MV-4-11 (cell line): ENCODE measurements at places on chromosomes 2 and 18.

DNA sequence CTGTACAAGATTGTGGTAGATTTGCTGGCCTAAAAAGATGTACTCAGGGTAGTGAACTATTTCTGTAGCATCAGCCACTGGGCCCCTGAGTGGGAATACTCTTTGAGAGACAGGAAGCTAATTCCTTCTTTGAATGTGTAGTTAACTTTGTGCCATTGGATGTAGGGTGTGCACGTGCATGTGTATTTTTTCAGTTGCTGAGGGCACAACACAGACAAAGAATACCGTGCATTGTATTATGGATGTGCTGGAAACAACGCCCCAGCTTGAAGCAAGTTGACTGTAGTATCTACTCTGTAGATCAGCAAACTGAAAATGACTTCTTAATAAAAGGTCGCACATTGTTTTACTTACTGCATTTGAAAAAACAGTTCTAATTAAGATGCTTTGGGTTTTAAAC is 14.1 kb downstream of the CRIM1 start:
- no peak for DNase-seq

- DNase-seq, result no peak
Measured at GRCh38 chr2:160349306-160349705, 144.3 kb downstream of the RBMS1 start.

GRCh38 chr2:152546230-152546837 is 170.9 kb downstream of the PRPF40A start:
- no peak for DNase-seq

DNA sequence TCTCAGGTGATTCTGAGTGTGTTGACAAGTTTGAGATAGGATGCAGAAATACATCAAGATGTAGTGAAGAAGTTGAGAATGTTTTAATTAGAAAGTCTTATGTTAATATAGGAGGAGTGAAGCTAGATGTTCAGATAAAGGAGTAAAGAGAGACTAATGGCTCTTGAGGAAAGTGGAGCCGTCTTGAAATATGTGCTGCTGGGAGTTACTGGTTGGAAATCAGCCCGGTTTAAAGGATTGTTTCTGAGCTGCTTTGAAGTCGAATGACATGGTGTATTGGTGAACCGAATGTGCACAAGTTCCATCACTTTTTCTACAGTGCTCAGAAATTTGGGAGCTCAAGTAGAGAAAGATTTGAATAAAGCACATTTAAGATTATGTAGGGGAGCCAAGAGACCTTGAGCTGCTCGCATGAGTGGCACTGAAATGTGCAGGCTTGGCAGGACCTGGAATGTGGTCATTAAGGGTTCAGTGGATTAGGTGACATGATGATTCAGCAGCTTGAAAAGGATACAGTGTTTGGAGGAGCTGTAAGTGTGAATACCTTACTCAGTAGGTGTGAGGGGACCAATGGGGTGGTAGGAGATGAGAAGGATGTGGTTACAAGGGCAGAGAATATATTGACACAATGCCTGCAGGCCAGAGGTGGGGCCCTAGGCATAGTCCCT is 68.6 kb downstream of the CAB39 start:
- no peak for DNase-seq

- DNase-seq, result no peak
Measured at GRCh38 chr18:70390371-70391090, 101.7 kb downstream of the SOCS6 start.

DNA sequence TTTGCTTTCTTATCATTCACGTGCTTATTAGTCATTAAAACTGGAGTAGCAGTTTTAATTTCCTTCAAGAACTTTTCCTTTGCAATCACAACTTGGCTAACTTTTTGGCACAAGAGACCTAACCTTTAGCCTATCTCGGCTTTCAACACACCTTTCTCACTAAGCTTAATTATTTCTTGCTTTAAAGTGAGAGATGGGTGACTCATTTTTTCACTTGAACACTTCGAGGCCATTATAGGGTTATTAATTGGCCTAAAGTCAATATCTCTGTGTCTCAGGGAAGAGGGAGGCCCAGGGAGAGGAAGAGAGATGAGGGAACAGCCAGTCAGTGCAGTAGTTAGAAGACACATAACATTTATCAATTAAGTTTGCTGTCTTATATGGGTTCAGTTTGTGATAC is 289.8 kb downstream of the RBM43 start:
- DNase-seq, result no peak

GRCh38 chr2:144567745-144568144 is 47.8 kb upstream of the ZEB2 start:
- DNase-seq, result no peak

DNA sequence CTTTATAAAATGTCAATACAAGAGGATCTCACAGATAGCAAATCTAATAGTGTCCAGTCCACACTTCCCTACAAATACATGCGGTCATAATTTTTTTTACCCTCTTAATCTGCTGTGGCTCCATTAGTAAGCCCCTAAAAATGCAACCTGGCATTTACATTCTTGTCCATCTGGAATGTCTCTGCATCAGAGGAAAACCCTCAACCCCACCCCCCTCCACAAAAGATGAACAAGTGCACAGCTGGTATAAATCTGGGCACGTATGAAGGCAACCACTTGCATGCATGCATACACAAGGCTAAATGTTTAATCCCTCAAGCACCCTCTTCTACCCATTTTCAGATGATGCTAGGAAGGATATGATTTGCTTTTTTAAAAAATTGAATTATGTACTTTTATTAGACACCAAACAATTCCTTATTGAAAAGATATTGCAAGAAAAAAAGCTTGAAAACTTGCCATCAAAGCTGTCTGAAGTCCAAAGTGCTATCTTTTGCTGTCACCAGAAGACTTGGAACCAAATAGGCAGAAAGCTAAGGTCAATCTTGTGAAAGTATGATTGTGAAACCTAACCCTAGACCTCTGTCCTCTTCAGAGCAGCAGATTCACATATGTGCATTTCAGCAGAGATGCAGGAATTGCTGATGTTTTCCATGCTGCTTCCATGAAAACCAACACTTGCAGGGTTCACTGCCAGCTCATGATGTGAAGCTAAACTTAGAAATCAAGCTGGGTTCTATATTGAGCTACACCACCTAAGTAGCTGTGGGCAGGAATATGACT is 39.0 kb downstream of the IRS1 start:
- DNase-seq, result no peak

- DNase-seq, result no peak
Measured at GRCh38 chr18:39784541-39784940, 2170.5 kb upstream of the PIK3C3 start.

GRCh38 chr2:136932700-136933099 is 167.4 kb downstream of the THSD7B start:
- DNase-seq, result peak; percentile 3

- no peak for DNase-seq
Measured at GRCh38 chr2:34954758-34955157, 1355.7 kb upstream of the FAM98A start.

- DNase-seq, result no peak
Measured at GRCh38 chr2:64120928-64121327, 23.3 kb downstream of the PELI1 start.

DNA sequence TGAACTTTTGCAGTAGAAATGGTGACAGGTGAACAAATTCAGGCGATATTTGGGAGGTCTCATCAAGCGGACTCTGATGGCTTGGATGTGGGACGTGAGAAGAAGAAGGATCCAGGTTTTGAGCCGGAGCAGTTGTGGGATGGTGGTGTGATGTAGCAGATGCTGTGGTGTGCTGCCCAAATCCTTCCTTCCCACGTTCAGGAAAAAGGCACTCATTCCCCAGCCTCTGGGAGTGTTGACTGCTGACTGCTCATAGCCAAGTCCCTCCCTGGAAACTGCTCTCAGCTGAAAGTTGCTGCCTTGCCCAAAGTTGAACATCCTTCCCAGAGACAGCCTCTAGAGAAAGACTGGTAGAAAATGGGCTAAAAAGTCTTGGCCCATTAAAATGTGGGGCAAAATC is 890.3 kb upstream of the ACVR2A start:
- DNase-seq, result no peak

GRCh38 chr18:22349317-22349898 is 68.3 kb downstream of the CTAGE1 start:
- no peak for DNase-seq

DNA sequence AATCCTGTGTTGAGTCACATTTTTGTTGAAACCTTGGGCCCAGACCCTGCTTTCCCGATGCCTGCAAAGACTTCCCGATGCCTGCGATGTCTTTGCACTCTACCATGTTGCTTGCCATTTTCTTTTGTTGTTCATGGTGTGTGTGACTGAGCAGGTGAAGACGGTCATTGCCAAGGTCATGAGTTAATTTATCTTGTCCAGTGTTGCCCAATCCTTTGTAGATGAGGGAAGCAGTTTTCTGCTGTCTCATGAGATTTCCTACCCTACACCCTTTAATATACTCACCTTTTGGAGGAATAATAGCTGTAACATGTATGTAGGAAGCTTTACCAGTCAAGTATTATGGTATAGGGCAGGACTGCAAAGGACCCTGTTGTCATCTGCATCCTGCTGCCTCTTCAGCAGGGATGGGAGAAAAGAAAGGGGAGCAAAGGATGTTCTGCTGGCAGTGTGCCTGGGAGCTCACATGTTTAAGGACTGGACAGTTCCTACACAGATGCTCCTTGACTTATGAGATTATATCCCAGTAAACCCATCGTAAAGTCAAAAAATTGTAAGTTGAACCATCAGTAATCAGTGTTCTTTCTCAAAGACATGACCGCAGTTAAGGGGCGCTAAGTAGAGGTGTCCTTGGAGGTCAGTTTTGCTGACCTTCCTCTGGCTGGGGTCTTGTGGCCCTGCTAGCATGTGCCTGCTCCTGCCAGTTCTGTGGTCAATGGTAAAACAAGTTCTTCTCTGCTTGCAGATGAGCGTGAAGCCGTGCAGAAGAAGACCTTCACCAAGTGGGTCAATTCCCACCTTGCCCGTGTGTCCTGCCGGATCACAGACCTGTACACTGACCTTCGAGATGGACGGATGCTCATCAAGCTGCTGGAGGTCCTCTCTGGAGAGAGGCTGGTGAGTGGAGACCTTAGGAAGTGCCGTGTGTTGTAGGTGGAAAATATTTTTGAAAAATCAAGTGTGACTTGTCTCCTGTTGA is 124.8 kb upstream of the EML6 start:
- DNase-seq, result no peak

GRCh38 chr18:13987956-13988355 is 72.6 kb upstream of the MC2R start:
- DNase-seq, result no peak

DNA sequence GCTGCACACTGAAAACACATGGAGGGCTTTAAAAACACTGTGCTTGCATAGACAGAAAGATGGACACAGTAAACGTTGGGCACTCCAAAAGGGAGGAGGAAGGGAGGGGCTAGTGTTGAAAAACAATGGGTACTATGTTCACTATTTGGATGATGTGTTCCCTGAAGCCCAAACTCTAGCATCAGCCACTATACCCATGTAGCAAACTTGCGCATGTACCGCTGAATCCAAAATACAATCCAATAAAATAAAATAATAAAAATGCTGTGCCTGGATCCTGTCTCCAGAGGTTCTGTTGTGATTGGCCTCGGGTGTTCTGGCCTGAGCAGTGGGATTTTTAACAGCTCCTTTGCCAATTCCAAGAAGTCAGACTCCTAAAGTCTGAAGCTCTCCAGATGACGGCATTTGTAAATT is 166.0 kb downstream of the TMEM182 start:
- DNase-seq, result no peak

DNA sequence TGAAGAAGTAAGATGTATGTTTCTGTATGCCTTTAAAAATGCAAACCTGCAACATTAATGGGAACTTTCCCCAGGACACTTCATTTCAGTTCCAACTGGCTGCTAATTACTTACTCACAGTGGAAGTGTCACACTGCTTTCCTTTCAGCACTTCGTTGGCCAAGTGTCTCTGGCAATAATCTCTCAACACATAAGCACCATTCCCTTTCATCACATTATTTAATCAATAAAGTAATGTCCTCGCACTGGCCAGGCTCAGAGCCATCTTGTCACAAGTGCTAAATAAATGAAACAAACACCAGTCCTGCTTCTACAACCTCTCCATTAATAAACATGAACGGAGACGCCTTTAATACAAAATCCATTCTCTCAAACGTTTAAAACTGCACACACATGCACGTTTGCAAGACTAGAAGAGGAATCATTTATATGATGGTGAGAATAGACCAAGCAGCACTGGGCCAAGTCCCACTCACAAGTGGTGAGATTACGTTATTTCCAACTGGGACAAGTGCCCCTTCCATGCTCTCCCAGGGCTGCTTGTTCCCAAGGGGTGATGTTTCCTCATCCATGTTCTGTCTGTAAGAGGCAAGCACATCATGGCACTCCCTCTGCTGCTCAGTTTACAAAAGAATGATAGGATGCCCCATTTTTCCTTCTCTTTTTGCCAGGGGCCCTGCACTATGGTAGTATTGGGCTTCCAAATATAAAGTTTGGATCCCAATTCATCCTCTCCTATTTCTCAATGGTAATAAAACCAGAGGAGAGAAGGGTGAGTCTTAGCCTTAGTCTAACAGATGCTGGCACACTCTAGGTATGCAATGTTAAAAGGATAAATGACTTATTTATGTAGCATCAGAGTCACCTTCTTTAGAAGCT is 56.8 kb upstream of the ETAA1 start:
- no peak for DNase-seq

DNA sequence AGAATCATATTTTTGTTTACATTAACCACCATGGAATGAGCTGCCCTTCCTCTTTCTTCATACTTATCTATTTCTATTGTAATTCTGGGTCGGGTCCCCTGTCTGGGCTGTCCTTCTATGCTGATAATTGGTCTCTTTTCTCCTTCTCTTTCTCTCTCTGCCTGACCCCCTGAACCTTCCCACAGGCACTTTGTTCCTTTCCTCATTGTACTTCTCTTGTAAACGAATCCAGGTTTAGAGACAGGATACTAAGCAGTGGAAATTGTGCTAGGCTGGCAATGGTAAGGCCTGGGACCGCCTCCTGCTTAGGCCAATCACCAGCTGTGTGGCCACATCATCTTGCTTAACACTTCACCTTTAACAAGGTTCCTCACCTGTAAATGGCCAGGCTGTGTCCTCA is 137.0 kb downstream of the ZNF532 start:
- DNase-seq, result no peak

DNA sequence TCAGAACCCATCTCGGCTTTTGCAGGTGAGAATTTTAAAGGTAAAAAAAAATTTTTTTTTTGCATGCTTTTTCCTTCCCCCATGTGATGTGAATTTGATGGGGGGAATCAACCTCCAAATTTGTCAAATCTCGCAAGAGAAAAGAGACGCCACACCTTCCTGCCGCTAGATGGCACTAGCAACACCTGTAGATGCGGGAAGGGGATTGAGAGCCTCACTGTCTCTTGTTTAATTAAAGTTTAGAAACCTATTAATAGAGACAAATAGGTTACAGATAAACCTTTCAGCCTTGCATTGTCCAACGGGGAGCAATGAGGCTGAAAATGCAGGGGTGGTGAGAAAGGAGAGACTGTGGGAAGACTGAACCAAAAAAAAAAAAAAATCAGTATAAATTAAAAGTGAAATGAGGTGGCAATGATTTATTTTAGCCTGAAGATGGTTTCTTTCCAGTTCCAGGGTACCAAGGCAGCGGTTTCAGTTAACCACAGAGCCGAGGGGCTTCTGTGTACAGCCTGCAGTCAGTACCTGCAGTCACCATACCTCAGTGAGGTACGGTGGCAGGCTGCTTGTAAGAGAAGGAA is 84.6 kb downstream of the NRP2 start:
- DNase-seq, result no peak
